ENCODE measurements at places on chromosomes 16 and 17.

DNA sequence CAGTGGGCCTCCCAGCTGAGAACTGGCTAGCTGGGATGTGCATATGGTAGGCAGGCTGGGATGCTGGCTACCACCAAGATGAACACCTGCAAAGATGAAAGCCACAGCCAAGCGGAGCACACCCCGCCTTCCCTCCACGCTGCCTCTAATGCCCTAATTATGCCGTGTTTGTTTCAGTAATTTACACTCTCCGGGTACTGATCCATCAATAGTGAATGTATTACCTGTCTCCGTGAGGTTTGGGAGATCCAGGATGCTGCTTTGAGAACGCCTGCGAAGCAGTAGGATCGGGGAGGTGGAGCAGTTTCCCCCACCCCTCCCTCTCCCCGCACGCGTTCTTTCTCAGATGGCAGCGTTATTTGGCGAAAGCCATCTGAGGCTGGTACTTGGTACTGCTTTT lies 28.9 kb upstream of the GSE1 start:
- no peak for DNase-seq

- DNase-seq, result no peak
Observed at GRCh38 chr16:22109258-22109898, 17.0 kb downstream of the VWA3A start.

DNA sequence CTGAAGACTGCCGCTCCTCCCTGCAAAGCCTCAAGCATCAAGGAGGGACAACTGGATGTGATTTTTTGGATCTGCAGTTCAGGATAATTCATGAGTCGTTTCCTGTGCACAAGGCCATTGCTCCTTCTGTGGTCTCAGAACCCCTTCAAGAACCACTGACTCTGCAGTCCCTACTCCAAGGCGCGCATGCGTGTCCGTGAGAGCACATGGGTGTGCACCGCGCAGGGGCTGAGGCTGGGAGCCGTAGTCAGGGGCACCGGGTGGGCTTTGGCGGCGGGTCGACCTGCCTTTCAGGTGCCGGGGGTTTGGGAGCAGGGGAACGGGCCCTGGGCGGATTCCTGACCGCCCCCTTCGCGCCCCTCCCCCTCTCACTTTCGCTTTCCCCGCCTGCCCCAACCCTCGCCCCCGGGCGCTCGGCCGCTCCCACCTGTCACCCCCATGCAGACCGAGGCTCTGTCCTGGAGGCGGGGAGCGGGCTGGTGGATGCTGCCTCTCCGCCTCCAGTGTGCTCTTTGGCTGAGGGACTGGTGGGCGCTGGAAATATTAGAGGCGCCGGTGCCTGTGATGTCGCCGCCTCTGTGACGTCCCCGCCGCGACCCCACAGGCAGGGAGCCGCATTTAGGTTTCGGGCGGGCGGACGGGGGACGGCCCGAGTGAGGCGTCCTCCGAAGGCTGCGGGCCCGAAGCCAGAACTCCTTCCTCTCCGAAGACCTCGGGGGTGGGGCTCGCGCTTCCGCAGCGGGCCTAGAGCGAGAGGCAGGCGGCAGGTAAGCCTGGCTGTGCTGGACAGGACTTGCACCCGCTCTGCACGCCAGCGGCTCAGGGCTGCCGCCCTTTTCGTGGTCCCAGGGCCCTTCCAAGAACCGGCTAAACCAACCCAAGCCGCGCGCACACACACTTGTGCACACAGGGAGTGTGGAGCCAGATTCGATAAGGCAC lies at the start of gene SPATA32:
Gene SPATA32, minus strand, starts transcription at position 518 of the 939 bp plus-strand sequence. Its CDS starts 78 bp downstream, at position 440.
- peak; percentile 52 for DNase-seq

DNA sequence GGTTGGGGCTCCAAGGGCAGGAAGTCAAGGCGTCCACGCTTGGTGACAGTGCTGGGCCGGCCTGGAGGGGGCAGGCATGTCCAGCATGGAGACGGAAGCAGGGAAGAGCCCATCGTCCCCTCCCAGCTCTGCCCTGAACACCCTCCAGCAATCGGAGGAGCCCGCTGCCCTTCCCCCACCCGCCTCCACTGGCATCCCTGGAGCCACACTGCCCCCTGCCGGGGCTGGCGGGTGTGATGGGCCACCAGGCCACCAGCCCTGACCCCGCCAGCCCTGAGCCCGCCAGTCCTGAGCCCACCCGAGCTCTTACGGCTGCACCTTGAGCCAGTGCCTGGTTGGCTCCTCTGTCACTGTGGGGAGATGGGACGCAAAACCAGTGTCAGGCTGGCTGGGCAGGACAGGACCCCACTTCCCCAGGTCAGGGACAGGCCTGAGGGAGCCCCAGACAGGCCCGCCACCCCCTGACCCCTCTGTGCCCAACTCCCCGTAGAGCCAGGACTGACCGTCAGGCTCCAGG lies 4.1 kb upstream of the CDH15 start:
- peak; percentile 76 for DNase-seq

DNA sequence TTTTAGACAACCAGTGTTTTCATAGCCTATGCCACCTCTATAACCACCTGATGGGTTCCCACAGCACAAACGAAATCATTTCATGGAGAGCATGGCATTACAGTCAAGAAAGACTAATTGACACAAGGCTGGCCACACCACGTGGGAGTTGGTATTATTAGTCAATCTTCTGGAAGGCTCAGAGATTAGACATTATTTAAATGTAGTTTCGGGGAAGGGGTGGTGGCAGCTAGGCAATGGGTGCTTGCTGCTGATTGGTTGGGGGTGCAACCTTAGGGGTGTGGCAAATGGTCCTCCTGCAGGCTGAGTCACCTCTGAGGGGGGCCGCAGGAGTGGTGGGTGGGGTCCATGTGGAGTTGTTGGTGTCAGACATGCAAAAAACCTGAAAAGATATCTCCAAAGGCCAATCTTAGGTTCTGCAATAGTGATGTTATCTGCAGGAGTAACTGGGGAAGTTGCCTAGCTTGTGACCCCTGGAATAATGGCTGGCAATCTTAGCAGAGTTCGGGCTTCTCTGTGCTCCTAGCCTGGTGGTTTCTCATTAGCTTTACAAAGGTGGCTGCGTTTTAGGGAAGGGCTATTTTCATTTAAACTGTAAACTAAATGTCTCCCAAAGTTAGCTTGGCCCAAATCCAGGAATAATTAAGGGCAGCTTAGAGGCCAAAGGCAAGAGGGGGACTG lies 4.6 kb downstream of the TEN1 start:
- no peak for DNase-seq

DNA sequence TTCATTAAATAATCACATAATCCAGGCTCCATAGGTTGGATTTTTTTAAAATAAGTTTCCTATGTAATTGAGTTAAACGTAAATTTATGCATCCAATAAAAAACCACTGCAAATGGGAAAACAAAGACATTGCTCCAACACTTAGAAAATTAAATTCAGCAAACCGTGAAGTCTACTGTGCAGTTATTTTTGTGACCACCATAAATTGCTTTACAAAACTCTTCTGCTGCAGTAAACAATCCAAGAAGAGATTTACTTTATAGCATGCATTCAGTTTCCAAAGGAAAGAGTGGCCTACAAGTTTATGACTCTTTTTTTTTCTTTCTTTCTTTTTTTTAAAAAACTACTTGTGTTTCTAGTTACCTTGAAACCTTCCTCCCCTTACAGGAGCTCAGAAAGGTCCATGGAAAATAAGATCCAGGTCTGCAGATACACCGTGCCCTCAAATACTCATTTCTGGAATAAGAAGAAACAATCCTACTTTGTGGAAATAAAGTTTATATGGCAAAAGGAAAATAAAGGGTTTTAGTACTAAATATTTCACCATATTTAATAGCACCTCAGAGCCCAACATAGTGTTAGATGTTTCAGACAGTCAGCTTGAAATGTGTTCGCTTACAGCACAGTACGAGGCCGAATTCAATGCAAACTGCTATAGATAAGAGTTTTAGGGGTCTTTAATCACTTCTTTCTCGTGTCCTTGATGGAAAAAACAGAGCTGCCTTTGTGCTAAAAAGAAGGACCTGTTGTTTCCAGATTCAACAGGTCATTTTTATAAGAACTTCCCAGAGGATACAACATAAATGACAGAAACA lies 3.2 kb downstream of the HS3ST3A1 start:
- DNase-seq, result no peak

GRCh38 chr17:7854851-7855659 lies at the start of gene TMEM88:
Gene TMEM88, plus strand, starts transcription at chr17:7855066. Its CDS starts 9 bp downstream, at chr17:7855075.
- DNase-seq, result no peak

DNA sequence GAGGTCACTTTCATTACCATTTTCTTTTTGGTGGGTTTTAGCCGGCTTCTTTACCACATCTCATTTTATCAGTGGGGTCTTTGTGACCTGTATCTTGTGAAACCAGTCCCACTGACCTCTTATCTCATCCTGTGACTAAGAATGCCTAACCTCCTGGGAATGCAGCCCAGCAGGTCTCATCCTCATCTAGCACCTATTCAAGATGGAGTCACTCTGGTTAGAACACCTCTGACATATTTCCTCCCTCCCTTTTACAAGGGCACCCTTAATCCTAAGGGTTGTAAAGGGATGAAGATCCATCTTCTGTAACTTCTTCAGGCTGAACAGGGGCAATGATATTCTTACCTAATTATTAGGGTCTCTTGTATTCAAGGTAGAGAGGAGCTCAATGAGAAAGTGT lies 107.9 kb upstream of the HAS3 start:
- no peak for DNase-seq

Data from T follicular helper cell (primary cell).